ENCODE measurements at places on chromosomes 1 and 21.

- DNase-seq: no peak
Observed at GRCh38 chr1:183390561-183390960, 27.6 kb downstream of the NMNAT2 start.

DNA sequence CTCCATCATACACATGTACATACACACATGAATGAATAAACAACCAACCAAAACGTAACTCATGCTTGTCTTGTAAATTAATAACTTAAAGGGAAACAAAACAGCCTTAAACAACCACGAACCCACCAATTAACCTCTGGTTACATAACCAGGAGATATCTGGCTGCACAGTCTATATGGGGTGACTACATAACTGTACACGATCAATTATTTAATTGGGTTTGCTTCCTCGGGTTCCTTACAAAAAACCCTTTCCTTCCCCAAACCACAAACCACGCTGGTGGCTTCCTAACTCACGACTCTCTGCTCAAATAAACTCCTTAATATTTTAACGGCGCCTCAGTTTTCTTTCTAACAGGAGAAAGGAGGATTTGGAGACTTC lies 744 bp downstream of the ZNF670 start:
- peak; percentile 13 for DNase-seq

- DNase-seq: no peak
Observed at GRCh38 chr1:6352138-6352563, 41.4 kb downstream of the ACOT7 start.

GRCh38 chr1:241834733-241835377 lies 13.1 kb upstream of the EXO1 start:
- DNase-seq: peak; percentile 69

GRCh38 chr1:159821171-159821867 lies 5.4 kb upstream of the SLAMF8 start:
- no peak for DNase-seq

- no peak for DNase-seq
Observed at GRCh38 chr1:106698660-106699059, 357.8 kb upstream of the PRMT6 start.

- DNase-seq: no peak
Observed at GRCh38 chr1:70442490-70442889, 31.4 kb downstream of the CTH start.

GRCh38 chr1:183472488-183473216 lies at the start of gene SMG7:
SMG7 (plus strand) TSS chr1:183472499; CDS start chr1:183472621, 122 bp downstream.
- DNase-seq: peak; percentile 41

GRCh38 chr1:95116580-95117206 lies 462 bp upstream of the TLCD4 start:
- peak; percentile 18 for DNase-seq

- DNase-seq: no peak
Observed at GRCh38 chr1:167620002-167620401, 10.0 kb upstream of the RCSD1 start.

GRCh38 chr1:51705035-51705434 lies 88.1 kb downstream of the OSBPL9 start:
- no peak for DNase-seq

DNA sequence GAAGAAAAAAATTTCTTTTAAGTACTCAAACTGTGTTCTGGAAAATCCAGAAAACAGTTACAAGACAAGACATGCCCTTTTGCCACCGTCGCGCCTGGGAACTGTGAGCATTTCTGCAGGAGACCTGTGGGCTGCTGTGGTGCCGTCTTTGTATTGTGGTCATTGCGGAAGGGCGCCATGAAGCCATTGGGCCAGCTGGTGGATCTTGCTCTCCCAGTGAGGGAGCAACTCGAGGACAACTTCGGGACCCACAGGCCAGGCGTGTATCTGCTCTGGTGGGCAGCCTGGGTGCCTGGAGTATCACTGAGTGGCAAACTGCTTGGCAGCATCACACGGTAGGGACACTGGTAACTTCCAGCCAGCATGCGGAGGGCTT lies 3.8 kb upstream of the THEMIS2 start:
- DNase-seq: no peak

- DNase-seq: peak; percentile 48
Observed at GRCh38 chr1:204418174-204419063, 6.8 kb upstream of the PPP1R15B start.

GRCh38 chr1:177746155-177746554 lies 223.7 kb downstream of the SEC16B start:
- no peak for DNase-seq

GRCh38 chr1:163823017-163823416 lies 501.3 kb downstream of the NUF2 start:
- DNase-seq: no peak

- no peak for DNase-seq
Observed at GRCh38 chr1:26556111-26556510, 26.6 kb downstream of the RPS6KA1 start.

DNA sequence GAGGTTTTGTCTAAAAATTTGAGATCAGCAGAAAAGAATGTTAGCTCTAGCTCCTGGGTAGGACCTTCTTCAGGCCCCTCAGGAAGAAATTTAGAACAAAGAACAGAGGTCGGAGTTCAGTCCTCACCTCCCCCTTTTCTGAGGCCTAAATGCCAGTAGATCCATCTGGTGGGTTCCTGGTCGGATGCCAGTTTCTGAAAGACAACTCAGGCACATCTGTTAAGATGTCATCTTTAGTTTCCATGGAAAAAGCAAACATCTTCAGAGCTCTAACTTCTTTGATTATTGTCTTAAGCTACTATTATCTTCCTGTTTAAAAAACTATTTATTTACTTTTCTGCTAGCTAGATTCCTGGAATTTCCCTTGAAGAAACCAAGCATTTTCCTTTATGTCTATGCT lies 37.1 kb upstream of the USP25 start:
- DNase-seq: no peak

DNA sequence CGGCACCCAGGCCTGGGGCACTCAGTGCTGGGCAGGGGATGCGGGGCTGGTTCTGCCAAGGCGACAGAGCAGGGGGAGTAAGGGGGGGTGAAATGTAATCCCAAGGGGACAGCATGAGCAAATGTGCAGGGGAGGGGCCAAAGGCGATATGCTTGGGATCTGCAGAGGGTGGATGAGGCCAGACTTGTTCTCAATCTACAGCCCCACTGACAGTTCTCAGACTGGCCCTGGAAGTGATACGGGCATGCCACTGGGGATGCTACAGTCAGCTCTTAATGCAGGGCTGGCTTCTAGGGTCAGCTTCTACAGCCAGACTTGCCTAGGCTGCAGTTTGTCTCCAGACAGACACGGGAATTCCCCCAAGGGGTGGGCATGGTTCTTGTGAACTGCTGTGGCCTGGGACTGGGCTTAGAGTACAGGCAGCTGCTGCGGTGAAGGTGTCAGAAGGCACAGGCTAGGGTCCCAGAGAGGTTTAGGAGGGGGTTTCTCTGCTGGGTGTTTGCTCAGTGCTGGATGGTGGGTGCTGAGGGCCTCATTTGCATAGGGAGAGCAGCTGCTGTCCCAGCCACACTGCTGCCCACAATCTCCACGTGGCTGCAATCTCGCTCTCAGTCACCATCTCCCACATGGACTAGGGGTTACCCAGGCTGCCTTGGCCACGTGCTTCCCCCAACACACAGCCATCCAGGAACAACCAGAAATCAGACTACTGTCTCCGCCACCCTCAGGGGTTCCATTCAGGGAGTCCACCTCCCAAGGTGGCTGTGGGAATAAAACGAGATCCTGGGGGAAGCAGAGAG lies 190.1 kb downstream of the HIVEP3 start:
- peak; percentile 53 for DNase-seq

DNA sequence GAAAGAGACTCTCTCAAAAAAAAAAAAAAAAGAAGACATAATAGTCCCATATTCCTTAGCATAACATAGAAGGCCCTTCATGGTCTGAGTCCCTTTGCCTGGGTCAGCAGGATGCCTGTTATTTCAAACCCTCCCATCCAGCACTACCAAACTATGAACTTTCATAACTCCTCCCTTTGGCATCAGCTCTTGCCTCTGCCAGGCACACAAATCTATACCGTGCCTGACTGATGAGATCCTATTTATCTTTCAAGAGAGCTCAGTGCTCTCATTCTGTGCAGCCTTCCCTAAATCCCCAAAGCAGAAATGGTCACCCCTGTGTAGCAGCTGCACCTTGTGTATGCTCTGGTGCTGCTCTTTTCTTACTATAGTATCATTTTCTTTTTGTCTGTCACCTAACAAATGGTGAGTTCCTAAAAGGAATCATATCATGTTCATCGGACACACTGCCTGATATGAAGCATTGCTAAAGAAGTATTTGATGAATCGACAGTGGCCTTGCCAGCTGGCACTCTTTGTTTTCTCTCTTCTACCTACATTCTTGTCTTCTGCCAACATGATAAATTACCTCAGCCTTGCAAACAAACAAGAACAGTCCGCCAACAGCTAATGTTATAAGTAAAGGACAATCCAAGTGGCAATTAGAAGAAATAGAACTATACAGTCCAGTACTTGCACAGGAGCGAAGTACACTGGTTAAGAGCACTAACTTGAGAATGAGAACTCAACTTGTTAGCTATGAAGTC lies 29.9 kb downstream of the FMO4 start:
- DNase-seq: no peak

DNA sequence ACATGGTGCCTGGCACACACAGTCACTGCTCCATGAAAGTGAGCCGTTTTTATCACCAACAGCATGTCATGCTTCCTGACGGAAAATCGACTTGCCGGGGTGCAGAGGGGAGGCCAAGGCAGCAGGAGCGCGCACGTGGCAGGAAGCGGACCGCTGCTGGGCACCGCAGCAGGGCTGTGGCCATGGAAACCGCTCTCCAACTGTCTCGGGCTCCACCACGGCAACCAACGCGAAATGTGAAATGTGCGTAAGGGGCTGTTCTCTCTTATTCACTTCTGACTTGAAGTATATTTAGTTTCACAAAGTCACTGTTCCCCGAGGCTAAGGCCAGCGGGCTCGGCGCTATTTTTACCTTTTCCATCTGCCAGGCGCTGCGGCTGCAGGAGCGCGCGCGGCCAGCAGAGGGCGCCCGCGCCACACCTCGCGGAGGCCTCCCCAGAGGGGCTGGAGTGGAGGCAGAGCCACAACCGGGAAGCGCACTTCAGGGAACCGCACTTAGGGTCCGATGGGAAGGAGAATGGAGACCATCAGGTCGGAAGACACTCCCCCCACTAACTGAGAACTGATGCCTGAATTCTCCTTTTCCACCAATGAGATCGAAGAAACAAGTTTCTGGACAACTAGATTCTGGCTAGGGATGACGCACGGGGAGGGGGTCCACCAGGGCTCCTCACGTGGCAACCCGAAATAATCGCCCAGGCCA lies 19.7 kb downstream of the RCC2 start:
- peak; percentile 61 for DNase-seq

- peak; percentile 92 for DNase-seq
Observed at GRCh38 chr1:94544706-94545490, 3.3 kb upstream of the F3 start.

DNA sequence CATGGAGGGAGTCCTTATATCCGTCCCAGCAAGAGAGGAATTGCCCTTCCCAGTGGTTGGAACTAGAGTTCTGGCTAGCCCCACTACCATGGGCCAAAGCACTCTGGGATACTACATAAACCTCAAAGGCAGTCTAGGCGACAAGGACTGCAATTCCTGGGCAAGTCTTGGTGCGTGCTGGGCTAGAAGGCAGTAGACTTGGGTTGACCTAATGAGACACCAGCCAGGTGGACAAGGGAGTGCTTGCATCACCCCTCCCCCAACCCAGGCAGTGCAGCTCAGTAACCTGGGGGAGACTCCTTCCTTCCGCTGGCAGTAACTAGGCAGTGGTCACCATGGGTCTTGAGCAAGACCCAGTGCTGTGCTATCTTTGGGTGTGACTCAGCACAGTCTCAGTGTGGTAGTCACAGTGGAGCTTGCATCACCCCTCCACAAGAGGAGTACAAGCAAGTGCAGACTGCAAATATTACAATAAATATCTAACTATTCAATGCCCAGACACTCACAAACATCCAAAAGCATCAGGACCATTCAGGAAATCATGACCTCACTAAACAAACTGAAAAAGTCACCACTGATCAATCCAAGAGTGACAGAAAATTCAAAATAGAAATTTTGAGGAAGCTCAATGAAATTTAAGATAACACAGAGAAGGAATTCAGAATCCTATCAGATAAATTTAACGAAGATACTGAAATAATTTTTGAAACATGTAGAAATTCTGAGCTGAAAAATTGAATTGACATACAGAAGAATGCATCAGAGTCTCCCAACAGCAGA lies 84.7 kb upstream of the LYPLAL1 start:
- peak; percentile 92 for DNase-seq

DNA sequence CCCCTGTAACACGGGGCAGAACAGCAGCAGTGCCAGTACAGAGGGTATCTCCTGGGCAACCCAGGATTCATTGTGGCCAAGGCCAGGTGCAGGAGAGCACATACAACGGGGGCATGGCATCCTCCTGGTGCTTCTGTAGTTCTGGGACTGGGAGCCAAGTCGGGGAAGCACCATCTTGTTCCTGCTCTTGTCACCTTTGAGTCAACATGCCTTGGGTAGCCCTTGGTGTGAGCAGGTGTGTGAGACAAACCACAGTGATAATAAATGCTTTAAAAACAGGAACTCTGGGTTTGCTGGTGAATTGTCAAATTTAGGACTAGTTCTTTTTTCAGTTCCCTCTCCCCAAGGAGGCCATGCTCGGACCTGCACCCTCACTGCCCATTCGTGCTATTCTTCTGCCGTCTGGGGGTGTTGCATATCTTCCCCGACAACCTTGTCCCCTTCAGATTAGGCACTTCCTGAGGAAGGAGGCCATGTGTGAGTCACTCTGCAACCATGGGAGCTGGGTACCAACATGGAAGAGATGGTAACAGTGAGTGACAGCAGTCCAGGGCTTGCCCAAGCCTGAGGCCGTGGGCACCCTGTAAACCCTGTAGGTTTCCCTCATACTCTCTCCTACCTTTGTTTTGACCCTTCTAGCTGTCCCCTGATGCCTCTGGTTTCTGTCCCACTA lies 150.2 kb downstream of the GRIK3 start:
- no peak for DNase-seq

DNA sequence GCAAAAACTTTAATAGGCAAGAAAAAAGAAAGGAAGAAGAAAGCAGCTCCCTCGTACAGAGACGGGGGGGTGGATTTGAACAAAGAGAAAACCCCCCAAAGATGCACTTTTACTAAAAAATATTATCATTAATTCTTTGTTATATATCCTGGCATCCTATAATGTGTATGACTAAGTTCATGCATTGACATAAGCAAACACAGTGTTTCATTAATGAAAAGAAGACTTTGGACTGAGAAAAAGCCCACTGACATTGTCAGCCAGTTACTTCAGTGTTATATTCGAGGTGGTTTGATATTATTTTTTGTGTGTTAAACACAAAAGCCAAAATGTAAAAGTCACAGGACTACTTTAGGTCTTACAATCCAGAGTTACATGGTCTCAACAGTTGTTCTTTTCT lies 110.1 kb upstream of the DPYD start:
- no peak for DNase-seq

DNA sequence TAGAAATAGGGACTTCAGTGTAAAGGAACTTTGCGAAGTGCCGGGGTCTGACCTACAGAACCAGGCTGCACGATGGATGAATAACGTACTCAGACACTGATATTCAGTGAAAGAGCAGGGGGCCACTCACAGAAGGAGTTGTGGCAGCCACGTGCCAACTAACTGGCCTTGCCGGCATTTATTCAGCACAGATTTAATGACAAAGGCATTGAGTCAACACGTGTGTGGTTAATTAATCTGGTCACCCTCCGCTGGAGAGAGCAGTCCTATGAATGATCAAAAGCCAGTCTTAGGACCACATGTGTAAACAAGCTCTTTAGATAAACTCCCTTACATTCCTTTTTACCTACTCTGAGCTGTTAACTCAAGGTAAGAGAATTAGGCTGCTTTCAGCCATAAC lies 6.2 kb upstream of the B3GALT2 start:
- no peak for DNase-seq

All from fibroblast of villous mesenchyme (primary cell).